Omental fat pad (tissue), 4 donors: ENCODE measurements at places on chromosomes 2 and 18. TPM values are rescaled to one million over a fixed set of nuclear protein-coding genes. Genes with fewer than 3 reads are reported as not detected.

QPCT gene
- total RNA-seq, result 10.9 TPM

ANTXR1 gene
- 43.0 TPM for total RNA-seq

RUFY4 gene
- total RNA-seq, result 0.60 TPM

CHRND gene
- total RNA-seq, result not detected

SNORC gene
- 0.24 TPM for total RNA-seq

C2orf81 gene
- total RNA-seq, result 1.2 TPM

PCBP1 gene
- 213 TPM for total RNA-seq

CLEC4F gene
- total RNA-seq, result not detected

FOXD4L1 gene
- not detected for total RNA-seq

ESPNL gene
- total RNA-seq, result 0.19 TPM

DSC1 gene
- total RNA-seq, result 0.09 TPM

MGAT5 gene
- 47.6 TPM for total RNA-seq

GRCh38 chr2:106037932-106038331 is 156.2 kb downstream of the UXS1 start:
- no peak for DNase-seq

DNA sequence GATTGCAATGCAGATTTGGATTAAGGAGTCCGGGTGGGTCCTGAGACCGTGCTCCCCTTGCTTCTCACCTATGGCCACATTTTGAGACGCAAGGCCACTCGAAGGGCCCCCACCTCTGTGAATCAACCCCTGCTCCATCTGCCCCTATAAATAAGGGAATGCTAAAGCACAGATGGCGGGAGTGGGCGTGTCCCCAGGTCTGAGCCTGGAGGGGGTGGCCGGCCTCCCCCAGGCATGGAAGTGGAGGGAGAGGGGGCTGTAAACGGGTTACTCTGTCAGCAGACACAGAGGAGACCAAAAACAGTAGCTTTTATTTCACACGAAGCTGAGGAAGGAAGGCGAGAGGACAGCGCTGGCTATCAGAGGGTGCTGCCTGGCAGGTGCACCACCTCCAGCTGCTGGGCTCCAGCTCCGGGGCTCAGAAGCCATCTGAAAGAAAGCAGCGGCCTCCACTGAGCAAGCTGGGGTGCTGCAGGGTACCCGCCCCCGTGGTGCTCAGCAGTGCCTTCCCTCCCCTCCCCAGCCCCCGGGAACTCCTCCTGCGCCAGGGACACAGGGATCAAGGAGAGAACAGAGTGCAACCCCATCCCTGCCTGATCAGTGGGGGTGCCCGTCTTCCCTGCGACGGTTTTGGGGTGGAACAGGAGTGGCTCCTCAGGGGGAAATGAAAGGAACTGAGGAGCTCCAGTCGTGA is 56.7 kb upstream of the RAB6C start:
- no peak for DNase-seq

DNA sequence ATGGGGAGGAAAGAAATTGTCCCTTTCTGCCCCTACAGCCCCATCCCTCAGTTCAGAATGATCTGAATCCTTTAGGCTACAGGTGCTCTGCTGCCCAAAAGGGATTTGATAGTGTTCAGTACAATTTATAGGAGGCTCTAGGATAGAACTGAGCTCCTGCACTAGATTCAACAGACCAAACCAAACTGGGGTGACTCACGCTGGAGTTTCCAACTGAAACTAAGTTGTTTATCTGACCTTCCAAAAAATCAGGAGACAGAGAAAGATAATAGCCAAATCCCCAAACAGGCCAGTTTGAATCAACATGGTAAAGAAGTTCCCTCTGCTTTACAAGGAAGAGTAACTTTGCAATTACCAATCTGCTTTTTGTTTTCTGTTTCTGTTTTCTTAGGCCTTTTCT is 72.7 kb upstream of the MBOAT2 start:
- no peak for DNase-seq

DNA sequence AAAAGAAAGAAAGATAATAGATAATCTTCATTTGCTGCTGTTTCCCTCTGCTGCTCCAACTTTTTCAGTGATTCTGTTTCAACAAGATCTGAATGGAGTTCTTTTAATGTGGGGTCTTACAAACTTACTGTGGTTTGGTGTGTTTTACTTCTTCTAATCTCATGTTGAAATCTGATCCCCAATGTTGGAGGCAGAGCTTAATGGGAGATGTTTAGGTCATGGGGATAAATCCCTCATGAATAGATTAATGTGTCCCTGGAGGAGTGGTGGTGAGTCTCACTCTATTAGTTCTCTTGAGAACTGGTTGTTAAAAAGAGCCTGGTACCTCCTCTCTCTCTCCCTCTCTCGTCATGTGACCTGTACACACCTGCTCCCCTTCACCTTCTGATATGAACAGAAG is 442.4 kb downstream of the EPHA4 start:
- DNase-seq, result no peak

GRCh38 chr2:65220432-65221131 is 7.0 kb upstream of the ACTR2 start:
- no peak for DNase-seq

DNA sequence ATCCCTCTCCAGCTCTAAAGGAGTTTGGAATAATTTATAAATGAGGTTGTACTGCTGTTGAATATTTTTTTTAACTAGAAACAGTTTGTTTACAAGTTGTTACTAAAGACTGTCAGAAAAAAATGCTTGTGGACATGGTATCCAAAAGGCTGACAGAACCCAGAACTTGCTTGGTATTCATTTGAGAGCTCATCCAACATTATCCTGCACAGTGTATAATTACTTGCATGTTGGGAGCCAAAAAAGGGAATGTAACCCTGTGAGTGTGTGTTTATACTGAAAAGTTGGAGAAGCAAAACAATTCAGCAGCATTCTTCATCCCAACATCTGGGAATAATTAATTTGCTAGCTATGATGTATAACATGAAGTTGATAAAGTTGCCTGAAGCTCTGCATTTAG is 42.1 kb upstream of the EHBP1 start:
- no peak for DNase-seq

- DNase-seq, result no peak
Measured at GRCh38 chr2:204012072-204012653, 75.6 kb downstream of the ICOS start.

GRCh38 chr2:43839776-43840564 is 1.2 kb downstream of the ABCG8 start:
- DNase-seq, result no peak

GRCh38 chr2:64325852-64326577 is 127.9 kb upstream of the LGALSL start:
- no peak for DNase-seq

DNA sequence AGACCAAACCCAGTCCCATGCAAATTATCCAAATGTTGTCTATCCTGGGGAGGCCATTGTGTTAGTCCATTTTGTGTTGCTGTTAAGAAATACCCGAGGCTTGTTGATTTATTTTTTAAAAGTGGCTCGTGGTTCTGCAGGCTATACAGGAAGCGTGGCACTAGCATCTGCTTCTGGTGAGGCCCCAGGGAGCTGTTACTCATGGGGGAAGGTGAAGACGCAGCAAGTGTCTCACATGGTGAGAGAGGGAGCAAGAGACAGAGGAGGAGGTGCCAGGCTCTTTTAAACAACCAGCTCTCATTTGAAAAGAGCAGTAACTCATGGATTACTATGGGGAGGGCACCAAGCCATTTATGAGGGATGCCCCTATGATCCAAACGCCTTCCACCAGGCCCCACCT is 80.3 kb upstream of the ARL4C start:
- DNase-seq, result no peak

GRCh38 chr2:108594132-108594981 is 60.1 kb downstream of the LIMS1 start:
- no peak for DNase-seq

DNA sequence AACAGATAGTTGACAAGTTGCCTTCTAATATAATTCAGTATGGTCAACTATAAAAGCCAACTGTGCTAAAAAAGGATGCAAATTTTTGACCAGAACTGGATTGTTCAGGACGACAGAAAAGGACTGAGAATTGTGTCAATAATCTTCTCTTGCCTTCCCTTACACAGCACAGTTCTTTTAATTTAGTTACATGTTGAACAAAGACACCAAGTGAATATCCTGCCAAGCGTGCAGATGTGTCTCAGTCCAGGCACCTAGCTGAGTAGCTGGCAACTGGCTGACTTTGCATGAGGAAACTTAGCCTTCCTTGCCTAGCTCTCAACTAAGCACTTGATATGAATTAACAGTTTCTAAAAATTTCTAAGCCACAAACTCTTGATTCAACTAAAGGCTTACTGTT is 801.4 kb downstream of the BCL11A start:
- no peak for DNase-seq

DNA sequence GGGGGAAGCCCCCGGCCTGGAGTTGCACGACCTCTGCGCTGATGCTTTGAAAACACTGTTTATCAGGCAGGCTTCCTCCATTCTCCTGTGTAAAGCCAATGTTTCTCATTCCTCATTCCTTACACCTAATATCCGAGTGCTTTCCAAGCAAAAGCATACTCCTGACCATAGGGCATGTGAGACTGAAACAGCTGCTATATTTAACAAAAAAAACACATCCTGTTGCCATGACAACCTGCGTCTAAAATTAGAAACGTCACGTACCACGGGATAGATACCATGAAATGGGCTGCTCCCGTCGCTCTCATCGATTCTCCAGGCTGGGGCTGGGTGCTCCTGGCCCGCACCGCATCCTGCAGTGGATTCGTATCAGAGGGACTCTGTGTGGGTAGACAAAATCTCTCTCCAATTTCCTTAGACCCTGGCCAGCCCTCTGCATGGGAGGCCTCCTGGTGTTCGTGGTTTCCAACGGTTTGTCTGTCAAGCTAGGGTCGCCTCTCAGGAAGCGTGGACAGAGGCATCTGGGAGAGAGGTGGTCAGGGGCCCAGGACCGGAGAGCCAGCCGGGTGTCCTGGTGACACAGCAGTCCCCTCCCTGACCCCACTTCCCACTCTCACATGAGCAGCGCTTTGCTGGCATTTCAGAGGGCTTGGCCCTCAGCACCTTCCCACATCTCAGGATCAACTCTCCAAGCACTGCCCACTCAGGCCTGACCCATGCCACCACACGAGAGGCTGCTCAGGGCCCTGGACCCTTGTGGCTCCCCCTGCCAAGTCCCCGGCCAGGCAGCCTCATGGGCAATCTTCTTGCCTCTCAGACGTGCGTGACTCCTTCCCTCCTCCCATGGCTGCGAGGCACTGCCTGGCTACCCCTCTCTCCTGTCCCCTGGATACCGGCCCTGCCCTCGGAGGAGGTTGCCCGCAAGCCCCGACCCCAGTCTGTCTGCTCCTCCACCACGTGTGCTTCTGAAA is 268.1 kb downstream of the NDUFA10 start:
- no peak for DNase-seq

GRCh38 chr2:96409081-96409819 is 73.7 kb downstream of the NCAPH start:
- DNase-seq, result no peak

DNA sequence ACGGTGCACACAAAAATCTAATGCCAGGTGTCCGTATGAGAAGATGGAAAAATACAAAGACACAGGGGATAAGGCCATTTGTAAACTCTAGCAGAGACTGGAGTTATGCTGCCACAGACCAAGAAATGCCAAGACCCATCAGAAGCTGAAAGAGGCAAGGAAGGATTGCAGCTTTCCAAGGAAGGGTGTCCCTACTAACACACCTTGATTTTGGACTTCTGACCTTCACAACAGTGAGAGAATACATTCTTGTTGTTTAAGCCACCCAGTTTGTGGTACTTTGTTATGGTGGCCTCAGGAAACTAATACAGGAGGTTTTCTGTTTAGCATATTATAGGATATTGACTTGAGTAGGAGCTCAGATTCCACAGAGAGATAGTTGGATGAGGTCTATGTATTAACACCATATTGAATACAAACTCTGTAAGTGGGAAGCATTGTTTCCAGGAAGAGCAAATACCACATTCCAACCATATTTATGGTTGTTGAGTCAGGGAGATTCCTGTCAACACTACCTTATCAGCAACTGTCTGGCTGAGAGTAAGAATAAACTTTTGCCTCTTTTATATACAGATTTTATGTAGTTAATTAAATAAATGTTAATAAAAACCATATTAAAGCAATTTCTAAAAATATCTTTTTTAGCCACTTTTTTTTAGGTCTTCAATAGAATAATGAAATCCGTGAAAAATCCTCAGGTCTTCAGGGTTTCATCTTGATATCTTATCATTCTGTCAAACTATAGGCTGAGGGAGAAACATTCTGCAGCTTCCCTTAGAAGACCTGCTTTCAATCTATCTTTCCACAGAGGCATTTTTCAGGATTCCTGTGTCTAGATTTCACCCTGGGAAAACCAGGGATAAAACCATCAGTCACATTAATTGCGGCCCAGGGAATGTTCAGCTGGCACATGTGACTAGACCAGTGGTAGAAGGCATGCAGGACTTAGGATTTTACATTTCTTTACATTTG is 35.4 kb upstream of the HNMT start:
- no peak for DNase-seq

- no peak for DNase-seq
Measured at GRCh38 chr2:24354957-24355356, 5.4 kb downstream of the ITSN2 start.

DNA sequence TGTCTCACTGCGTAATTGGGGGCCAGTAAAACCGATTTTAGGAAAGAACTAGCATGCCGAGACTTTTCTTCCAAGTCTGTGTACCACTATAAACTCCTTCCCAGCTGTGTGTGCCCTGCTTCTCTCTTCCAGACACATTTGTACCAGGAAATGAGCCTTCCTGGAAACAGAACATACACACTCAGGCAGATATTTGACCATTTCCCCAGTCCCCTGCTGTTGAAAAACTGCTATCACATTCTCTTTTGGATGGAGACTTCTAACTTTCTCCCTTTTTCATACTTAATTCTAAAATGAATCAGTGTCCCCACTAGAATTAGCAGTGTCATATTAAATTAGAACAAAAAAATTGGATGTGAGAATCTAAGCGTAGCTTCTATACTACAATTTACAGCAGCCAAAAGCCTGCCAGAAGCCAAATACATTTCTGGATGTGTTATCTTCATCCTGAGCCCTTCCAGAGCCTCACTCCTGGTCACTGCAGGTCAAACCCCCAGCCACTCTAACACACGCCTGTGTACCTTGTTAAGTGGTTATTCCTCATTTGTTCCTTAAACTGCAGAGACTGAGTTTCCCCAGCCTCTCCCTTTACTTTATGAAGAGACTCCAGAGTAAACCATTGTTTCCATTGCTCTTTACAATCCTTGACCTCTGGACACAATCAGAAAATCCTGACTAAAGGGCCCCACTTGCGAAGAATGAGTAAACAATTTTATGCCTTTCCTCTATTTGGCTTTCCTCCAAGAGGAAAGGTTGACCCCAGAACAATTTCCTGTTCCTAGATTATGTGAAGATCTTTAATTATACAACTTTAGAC is 20.4 kb downstream of the DSG4 start:
- no peak for DNase-seq

GRCh38 chr2:8392098-8392866 is 289.6 kb upstream of the ID2 start:
- no peak for DNase-seq

- no peak for DNase-seq
Measured at GRCh38 chr2:177343773-177344172, 48.8 kb upstream of the AGPS start.

- no peak for DNase-seq
Measured at GRCh38 chr2:95023222-95023597, 2.3 kb upstream of the MAL start.

- DNase-seq, result no peak
Measured at GRCh38 chr2:40103163-40103562, 324.1 kb upstream of the THUMPD2 start.
